Activated CD8-positive, alpha-beta memory T cell treated with anti-CD3 and anti-CD28 coated beads for 4 hours (primary cell): ENCODE measurements at places on chromosomes 4 and X.

GRCh38 chr4:159171287-159171686, 68.4 kb downstream of the RAPGEF2 start:
- no peak for DNase-seq

GRCh38 chr4:75849461-75849860, 52.8 kb downstream of the PPEF2 start:
- DNase-seq = no peak

DNA sequence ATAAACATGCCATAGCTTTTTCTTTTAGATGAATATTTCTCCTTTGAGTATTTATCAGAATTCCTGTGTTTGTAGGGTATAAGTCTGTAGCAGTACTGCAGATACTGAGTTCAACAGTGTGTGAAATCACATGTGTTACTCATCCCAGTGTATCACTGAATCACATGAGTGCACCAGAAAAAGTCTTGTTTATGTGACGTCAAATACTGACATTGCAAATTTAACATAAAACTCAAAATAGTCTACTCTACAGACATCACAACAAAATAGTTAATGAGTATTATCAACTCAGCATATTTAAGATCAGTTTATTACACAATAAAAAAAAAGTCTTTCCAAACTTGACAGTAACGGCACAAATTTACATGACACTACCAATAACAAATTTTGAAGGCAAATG, 221.3 kb downstream of the DCTD start:
- no peak for DNase-seq

DNA sequence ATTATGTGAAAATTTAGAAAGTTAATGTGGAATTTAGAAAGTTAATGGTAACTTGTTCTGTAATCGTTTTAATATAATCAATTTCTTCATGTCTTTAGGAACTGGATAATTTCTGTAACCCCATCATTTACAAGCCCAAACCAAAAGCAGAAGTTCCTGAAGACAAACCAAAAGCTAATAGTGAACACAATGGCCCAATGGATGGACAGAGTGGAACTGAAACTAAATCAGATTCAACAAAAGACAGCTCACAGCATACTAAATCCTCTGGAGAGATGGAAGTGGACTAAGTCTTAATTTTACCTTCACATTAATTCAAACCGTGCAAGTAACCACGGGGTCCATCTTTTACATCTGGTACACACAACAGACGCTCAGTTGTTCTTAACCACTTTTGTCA, 48.1 kb upstream of the PLK4 start:
- no peak for DNase-seq

DNA sequence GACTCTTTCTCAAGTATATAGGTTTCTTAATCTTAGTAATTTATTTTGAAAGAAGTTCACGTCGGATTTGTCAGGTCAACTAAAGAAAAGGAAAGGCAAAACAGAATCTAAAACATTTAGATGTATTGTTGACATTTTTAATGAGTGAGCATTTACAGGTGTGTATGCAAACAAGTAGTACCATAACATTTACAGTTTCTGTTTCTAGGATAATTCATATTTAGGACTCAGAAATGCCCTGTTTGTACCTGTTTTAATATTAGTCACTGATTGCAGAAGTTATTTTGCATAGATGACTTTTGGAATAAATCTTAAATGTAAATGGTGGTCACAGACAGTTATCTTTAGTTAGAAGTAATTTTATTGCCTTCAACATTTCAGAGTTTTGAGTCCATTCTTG, 151.3 kb upstream of the NUDT6 start:
- DNase-seq = no peak

GRCh38 chr4:109690690-109691410, 12.4 kb downstream of the CASP6 start:
- DNase-seq = no peak

DNA sequence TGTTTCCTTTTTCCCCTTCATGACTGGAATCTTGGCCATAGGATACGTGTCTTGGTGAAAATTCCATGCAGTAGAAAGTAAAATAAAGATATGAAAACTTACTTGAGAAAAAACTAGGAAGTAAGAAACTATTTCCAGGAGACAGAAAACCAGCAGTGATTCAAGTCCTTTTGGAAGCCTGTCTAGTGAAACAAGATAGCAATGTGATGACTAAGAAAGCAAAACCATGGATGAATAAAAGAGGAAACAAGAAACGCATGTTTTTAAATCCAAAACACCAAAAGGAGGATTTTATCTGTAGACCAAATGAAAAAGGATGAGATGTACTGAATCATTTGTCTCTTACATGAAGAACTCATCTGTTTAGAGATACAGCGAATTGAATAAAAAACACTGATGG, 1430.0 kb downstream of the ARAP2 start:
- DNase-seq = no peak

DNA sequence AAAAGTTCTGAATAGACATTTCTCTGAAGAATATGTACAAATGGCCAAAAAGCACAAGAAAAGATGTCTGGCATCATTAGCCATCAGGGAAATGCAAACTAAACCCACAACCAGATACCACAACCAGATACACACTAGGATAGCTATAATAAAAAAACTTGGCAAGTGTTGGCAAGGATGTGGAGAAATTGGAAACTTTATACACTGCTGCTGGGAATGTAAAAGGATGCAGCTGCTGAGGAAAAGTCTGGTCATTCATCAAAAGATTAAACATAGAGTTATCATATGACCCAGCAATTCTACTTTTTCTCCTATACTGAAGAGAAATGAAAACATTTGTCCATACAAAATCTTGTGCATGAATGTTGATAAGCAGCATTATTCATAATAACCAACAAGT, 92.3 kb downstream of the UCHL1 start:
- DNase-seq = no peak

- no peak for DNase-seq
Observed at GRCh38 chr4:176845636-176846035, 52.9 kb upstream of the VEGFC start.

GRCh38 chrX:44871931-44872820, 812 bp upstream of the KDM6A start:
- DNase-seq = no peak

DNA sequence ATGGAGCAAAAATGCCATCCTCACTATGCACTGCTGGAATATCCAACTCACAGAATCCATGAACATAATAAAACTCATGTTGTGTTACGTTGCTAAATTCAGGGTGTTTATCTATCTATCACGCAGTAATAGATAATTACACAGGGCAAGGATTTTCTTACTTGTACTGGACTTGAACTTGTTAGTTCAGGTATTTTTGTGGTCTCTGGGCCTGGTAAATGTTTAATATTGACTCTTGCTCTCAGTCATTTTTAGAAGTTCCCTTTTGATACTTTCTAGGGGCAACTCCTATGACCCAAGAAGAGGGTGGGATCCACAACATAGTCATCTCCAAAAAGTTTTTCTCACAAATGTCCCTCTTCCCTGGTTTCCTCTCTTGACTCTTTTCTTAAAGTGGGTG, 522.4 kb upstream of the IGFBP7 start:
- DNase-seq = no peak

DNA sequence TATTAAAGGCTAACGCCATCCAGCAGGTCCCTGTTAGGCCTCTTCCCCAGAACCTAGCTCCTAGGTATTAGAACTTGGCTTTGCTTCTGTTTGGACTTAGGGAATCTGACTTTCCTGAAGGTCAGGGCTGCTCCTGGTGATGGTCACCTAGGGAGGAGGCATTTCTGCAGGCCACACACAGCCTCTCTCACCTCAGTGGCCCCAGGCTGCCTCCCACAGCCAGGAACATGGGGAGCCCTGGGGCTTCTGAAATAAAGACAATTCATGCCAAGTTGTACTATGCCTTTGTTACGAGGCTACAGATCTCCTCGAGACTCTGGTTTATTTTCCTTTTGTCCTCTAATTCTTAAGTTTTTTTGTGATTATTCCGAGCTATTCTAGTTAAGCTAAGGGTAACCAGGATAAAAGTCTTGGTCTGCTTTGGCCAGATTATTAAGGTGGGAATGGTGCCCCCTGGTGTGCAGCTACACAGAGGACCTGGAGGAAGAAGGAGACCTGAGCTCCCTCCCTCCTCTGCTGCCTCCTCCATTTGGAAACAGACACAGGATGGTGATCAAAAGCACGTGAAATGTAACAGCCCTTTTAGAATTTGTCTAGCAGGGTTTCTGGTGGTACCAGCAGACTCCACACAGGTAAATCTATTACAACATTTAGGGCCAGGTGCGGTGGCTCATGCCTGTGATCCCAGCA, 131.0 kb downstream of the DCLK2 start:
- no peak for DNase-seq
